ENCODE measurements at places on chromosomes 5 and 9.

DNA sequence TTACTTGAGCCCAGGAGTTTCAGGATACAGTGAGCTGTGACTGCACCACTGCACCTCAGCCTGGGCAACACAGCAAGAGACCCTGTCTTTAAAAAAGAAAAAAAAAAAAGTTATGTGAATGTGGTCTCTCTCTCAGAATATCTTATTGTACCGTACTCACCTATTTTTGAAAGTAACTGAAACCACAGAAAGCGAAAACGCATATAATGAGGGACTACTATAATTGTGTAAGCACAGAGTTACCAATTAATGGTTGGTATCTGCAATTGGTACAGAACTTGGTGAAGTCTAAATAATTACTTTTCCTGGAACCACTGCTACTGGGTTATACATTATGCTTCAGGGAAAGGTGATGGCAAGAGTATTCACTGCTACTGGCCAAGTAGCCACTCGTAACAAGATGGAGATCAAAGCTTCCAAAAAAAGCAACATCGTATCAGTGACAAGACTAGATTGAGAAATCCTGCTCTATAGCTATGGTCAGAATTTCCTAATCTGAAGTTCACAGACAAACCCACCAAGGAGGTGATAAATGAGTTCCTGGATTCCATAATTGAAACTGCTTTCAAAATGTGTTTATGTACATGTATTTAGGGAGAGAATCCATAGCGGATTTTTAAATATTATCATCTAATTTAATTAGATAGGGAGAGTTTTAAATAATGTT is 82.7 kb downstream of the NR6A1 start:
- no peak for DNase-seq

DNA sequence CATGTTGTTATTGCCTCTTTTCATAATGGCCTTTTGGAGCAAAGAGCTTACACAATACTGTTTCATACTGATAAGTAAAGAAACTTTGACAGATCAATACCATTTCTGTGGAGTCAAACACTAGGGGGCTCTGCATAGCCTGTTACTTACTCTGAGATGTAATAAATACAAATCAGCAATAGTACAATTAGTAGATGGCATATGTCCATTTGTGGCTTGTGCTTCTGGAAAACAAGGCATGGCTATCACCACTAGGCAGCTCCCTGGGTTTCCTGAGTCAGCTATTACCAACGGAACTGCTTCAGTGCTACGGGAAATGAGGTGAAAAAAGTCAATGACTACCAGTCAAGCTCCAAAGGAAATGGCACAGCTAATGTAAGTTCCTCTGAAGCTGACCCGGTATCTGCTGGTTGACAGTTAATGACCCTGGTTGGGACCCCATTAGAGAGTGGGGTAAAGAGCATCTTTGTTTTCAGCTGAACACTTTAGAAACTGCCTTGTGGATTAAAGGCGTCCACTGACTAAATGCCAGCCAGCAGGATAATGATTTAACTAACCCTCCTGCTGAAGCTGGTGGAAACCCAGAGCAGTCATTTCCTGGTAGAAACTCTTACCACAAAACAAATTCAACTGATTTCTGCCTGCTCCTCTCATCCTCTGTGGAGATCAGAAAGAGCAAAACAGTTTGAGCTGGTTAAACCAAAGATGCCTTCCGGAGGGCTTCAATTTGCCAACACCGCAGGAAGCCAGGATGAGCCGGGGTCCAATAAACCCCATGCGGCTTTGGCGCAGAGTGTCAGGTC is 69.0 kb upstream of the FAM169A start:
- DNase-seq, result no peak

GRCh38 chr9:133737774-133738639 is at the start of gene SARDH:
Gene SARDH, minus strand, starts transcription at chr9:133738352. Its CDS starts 4,179 bp downstream, at chr9:133734173.
- no peak for DNase-seq

DNA sequence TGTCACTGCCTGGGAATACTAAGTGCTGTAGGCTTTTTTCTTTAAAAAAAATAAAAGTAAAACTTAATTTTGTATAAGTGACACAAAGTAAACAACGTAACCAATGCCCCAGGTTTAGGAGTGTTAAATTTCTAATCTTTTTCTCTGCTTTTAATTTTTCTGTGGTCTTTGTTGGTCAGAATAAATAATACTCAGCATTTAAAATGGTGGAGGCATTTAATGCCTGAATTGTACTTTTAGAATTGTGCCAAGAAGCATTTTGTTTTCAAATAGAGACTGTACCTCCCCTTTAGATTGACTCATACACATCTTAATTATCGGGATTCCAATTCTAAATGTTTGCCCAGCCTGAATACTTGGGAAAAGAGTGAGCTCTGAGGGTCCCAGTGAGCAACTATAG is 1.6 kb downstream of the DMXL1 start:
- DNase-seq, result no peak

GRCh38 chr5:134188092-134188491 is 11.3 kb upstream of the SKP1 start:
- no peak for DNase-seq

GRCh38 chr9:97072285-97072776 is 33.4 kb upstream of the CTSV start:
- no peak for DNase-seq

DNA sequence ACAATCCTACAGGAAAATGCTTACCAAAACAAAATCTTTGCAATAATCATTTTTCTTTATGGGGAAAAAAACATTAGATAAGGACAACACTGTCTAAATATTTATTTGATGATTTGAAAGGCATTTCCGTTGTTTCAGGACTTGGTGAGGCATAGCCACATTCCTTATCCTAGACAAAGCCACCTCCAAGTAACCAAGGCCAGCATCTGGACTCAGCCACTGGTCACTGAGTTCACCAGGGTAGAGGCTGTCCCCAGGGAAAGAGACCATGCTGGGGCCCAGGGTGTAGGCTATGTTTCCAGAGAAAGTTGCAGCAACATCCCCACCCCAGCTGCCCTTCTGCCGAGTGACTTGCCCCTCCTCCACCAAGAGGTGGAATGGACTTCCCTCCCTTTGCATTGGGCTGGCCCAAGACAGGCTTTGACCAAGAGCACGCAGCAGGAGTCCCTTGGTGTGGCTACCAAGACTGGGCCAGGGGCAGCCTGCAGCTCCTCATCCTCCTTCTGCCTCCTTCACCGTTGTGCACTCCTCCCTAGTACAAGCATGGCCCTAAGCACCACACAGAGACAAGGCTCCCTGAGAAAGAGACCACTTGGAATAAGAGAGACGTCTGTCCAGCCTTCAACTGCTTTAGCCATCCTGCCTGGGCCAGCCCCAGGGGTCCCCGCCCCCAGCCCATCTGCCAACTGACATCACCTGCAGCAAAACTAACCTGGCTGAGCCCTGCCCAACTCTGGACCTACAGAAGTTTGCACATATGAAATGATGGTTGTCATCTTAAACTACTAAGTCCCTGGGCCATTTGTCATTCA is 68.1 kb upstream of the SPIN1 start:
- DNase-seq, result no peak

GRCh38 chr9:114905170-114905940 is 25.0 kb downstream of the TNFSF8 start:
- no peak for DNase-seq

GRCh38 chr5:133936651-133937015 is 31.8 kb downstream of the C5orf15 start:
- no peak for DNase-seq

- DNase-seq, result no peak
Observed at GRCh38 chr9:9949368-9949767, 663.4 kb downstream of the PTPRD start.

Measured in thoracic aorta (tissue), 2 donors.